ENCODE measurements at places on chromosomes 5 and 9.

DNA sequence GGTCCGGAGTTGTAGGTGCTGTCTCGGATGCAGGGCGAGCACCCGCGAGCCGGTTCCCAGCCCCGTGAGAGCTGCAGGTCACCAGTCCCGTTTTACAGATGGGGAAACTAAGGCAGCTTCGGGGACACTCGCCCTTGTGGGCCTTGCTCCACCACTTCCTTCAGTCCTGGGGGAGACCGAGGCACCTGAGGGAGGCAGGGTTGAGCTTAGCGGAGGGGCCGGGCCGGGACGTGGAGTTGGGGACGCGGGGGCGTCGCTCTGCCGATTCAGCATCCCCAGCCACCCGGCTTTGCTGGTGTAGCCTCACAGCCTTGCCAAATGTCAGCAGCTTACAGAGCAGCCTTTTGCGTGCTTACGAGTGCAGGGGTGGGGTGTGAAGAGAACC is 530 bp downstream of the BBLN start:
- no peak for DNase-seq

- DNase-seq = no peak
Measured at GRCh38 chr5:176530983-176531901, 6.0 kb downstream of the RNF44 start.

DNA sequence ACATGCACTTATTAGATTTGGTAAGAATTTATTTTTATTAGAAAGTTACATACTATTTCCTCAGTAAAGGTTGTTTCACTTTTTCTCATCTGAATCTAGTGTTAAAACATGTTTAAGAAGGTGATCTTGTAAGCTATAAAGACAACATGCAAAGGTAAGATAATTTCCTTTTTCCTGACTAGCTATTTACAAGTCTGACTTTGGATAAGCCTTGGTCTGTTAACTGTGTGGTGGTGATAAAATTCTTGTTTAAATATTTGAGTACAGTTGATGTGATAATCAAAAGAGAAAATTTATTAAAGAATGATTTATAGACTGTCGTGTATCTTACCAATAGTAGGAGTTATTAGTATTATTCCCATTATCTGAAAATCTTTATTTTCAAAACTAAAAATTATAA is 36.9 kb upstream of the GPR21 start:
- DNase-seq = no peak

DNA sequence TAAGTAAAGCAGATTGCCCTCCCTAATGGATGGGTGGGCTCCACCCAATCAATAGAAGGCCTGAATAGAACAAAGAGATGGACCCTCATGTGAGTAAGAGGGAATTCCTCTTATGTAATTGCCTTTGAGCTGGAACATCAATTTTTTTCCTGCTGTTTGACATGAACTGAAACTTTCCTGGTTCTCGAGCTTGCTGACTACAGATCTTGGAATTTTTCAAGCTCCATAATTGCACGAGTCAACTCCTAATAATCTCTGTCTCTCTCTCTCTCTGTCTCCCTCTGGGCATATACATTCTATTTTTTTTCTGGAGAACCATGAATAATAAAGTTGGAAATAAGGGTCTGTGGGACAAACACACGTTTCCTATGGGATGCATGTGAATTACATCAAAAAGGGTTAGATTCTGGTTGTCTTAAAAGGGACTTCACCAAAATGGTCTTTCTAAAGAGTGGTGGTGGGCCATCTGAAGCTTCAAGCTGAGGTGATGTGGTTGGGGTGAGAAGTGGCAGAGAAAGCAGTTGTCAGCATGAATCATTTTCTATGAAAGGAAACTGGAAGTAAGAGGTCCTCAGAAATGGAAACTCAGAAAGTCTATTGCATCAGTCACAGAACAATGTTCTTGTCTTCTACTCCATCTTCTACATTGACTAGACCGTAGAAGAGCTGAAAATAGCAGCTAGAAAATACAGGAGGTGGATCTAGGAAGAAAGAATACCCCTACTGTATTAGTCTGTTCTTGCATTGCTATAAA is 47.0 kb upstream of the HOMER1 start:
- DNase-seq = no peak

GRCh38 chr5:87686975-87687374 is 274.2 kb upstream of the CCNH start:
- DNase-seq = no peak

GRCh38 chr9:120893611-120894307 is 16.8 kb upstream of the PHF19 start:
- DNase-seq = no peak

GRCh38 chr9:34553511-34554021 is 30.8 kb upstream of the ENHO start:
- DNase-seq = no peak

DNA sequence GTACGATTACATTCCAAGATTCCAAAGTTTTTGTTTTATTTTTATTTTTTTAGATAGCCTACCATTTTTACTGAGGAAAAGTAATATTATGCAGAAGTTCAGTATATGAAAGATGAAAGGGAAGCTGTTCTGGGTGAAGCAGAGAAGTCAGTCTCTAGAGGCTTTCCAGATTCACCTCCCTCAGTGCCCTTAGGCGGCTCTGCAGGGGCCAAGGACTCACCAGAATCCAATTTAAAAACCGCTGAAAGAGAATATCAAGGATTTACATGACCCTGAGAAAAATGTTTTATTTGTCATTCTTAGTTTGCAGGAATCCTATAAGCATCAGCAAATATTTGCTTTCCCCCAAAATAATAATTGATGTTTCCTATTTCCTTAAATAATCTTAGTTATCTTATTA is 1084.6 kb upstream of the ARRDC3 start:
- no peak for DNase-seq

- DNase-seq = no peak
Measured at GRCh38 chr5:132375957-132376356, 6.4 kb downstream of the SLC22A5 start.

DNA sequence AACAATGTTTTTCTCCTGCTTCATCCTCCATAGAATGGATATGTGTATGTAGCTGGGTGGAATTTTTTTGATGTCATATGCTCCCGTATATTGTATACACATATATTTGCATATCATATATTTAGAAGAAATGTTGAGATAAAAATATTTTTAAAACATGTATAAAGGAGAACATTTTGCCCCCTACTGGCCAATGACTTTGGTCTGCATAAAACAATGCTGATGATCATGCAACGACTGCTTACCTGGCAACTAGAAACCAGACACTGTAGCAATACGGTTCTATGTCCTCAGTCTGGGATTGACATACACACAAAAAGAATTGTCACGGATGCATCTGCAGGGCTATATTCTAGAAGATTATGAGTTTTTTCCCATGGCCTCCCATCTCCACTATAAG is 503.6 kb downstream of the ELAVL2 start:
- DNase-seq = no peak

GRCh38 chr9:87662808-87663528 is 63.0 kb upstream of the CTSL start:
- no peak for DNase-seq

DNA sequence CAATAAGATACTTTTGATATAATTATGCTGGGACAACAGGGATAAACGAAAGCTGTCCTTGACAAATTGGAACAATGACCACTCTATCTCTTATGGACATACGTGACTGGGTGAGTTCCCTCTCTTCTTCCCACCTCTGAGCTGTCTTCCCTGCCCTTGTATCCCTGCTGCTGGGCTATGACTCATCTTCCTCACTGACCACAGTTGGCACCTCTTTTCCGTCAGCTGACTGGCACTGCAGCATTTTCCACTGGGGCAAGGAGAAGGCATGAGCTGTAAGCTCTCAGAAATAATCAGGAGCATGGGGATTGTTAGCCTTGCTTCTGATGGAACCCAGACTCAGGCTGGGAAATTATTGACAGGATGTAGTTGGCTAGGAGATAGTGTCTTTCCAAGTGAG is 48.7 kb downstream of the PCSK1 start:
- no peak for DNase-seq

- no peak for DNase-seq
Measured at GRCh38 chr5:50711280-50711679, 44.8 kb downstream of the PARP8 start.

DNA sequence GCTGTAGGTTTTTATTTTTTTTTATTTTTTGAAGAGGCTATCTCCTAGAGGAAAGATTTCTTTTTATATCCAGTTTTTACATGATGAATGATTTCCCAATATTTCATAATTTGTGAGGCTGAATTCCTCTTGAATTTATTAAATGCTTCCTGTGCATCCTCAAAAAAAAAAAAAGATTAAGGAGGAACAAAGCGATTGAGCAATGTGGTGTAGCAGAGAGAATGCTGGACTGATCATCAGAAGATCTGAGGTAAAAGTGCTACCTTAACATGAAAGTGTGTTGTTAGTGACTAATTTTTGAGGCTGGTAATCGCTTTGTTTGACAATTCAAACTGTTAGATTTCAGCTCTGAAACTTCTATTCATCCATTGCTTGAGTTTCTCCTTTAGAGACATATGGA is 125.1 kb downstream of the ESM1 start:
- no peak for DNase-seq

GRCh38 chr9:33220681-33221567 is 19.0 kb upstream of the SPINK4 start:
- no peak for DNase-seq

DNA sequence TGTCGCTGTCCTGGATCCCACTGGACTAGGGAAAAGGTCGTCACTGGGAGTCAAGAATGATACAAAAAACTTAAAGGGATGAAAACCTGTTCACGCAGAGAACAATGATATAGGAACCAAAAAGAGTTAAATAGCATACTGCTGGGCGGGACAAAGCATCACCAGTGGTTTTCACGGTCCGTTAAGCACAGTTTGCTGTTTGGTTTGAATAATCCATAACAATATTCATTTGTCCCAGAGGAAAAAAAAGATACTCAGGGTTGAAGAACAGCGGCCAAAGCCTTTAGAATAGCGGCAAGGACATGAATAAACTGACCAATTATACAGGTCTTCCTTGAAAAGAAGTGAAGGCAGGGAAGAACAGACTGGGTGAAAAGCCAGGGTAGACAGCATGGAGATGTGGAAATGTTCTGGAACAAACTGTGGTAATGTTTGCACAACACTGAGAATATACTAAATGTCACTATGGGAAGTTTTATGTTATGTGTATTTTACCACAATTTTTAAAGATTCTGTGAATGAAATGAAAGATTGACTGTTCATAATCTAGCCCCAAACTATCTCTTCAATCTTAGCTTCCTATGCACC is 60.8 kb downstream of the MTMR12 start:
- peak; percentile 29 for DNase-seq

GRCh38 chr9:5448016-5448415 is 2.3 kb upstream of the CD274 start:
- DNase-seq = no peak

DNA sequence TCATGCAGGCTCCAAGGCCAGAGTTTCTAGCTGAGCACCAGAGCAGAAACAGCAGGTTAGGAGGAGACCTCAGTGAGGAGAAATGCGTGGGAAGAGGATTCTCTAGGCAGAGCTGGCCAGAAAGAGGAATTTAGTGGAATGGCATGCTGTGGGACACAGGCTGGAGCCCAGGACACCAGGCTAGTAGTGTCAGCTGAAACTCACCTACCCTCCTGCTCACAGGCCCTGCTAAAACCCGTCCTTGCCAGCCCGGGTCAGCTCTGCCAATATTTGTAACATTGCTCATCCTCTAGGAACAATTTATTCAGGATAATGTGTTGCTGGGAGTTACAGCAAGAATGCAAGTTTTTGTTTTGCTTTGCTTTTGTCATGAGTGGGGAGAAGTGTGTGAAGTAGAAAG is 40.2 kb upstream of the AGXT2 start:
- DNase-seq = no peak

GRCh38 chr9:105359892-105360291 is 87.9 kb upstream of the FSD1L start:
- no peak for DNase-seq

DNA sequence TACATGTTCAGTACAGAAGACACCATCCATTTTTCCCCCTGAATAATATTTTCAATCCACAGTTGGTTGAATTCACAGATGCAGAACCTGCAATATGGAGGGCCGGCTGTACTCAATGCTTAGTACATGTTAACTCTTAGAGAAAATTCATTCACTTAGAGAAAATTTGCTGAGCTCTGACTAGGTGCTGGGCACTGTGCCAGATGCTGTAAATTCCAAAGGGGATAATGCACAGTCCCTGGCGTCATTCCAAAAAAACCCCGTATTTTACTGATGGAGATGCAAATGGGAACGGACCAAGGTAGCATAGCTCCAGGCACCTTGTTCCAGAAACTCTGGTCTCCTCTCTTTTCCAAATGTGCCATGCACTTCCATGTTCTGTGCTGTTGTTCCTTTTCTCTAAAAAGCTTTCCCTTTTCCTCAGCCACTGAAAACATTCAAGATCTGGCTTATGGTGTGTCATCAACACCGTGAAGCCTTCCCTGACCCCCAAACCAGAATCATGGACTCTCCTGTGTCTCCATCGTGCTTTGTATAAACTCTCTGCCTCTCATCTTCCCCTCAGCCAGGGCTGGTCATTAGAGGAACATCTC is 55.7 kb upstream of the COL15A1 start:
- no peak for DNase-seq

GRCh38 chr9:19975499-19975898 is 186.7 kb upstream of the SLC24A2 start:
- DNase-seq = no peak

GRCh38 chr5:177312649-177313181 is 1.0 kb upstream of the MXD3 start:
- no peak for DNase-seq

DNA sequence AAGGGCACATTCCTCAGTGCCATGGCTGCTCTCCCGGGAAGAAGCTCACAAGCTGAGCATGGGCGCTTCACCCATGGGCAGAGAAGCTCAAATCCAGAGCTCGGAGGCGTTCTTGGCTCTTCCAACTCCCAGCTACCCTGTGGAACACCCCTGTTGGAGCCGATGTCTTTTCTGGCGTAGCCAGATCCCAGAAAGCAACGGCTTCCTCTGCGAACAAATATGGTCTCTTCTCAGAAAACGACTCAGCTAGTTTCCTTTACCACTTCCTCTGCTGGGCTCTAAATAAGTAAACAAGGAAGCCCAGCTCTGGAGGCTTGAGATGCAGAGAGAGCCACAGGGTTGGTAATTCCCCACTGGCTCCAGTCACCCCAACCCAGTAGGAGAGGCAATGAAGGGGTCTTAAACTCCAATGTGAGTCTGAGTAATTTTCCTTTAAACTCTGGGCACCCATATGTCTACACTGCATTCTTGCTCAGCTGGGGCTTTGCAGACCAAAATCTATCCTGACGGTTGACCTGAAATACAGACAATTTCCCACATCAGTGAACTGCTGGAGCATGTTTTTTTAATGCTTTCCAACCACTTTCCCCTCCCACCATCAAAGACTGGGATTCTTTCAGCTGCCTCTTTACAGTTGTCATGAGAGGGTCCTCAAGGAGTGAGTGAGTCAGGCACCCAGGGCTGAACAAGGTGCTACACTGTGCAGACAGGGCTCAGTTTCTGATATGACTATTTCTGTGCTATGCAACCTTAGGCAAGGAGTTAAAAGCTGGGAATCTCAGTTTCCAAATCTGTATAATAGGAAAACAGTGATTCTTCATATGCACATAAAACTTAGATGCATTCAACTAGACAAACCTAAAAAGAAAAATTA is at the start of gene LCP2:
LCP2 (minus strand) TSS at position 189 of the 874 bp plus-strand sequence; CDS start at position 23, 166 bp downstream.
- DNase-seq = no peak

DNA sequence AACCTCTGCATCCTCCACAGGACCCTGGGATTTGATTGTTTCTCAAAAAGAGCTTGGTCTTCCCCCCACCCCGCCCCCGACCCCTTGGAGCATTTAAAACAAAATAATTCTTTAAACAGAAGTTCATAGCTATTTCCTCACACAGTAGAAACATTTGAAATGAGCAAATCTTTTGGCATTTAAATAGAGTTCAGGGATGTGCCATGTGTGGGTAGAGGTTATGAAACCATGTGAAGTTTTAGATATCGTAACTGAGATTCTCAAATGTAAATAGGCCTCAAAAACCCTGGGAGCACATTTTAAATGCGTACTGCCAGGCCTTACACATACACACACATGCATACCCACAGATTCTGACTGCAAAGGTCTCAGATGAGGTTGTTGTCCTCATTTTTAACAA is 66.5 kb downstream of the EPB41L4B start:
- no peak for DNase-seq
